ENCODE measurements at places on chromosomes 13 and 19.

- peak; percentile 92 for DNase-seq
These were observed 868 bp upstream of the EGLN2 start for GRCh38 chr19:40797963-40798682.

- DNase-seq = no peak
These were observed at the start of gene CCDC70 for GRCh38 chr13:51861723-51862300. TSS of gene CCDC70 (plus strand) at chr13:51861969. CDS start at chr13:51865412, 3,443 bp downstream.

GRCh38 chr19:49071860-49072547 is 495 bp downstream of the KCNA7 start:
- peak; percentile 92 for DNase-seq

DNA sequence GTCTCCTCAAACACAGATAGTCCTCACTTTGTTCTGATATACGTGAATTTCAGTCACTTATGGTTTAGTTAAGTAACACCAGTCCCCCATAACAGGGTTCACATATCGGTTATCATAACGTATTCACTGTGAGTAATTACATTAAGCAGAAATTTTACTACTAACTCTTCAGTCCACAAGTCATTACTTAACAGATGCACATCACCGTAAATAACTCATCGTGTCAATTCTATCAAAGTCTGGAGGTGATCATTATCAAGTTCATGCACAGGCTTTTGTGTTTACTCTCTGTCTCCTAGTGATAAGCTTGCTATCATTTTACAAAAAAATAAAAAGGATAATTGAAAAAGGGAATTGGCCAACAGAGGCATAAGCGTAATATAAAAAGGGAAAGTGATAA is 287.4 kb upstream of the ATXN8OS start:
- DNase-seq = no peak

DNA sequence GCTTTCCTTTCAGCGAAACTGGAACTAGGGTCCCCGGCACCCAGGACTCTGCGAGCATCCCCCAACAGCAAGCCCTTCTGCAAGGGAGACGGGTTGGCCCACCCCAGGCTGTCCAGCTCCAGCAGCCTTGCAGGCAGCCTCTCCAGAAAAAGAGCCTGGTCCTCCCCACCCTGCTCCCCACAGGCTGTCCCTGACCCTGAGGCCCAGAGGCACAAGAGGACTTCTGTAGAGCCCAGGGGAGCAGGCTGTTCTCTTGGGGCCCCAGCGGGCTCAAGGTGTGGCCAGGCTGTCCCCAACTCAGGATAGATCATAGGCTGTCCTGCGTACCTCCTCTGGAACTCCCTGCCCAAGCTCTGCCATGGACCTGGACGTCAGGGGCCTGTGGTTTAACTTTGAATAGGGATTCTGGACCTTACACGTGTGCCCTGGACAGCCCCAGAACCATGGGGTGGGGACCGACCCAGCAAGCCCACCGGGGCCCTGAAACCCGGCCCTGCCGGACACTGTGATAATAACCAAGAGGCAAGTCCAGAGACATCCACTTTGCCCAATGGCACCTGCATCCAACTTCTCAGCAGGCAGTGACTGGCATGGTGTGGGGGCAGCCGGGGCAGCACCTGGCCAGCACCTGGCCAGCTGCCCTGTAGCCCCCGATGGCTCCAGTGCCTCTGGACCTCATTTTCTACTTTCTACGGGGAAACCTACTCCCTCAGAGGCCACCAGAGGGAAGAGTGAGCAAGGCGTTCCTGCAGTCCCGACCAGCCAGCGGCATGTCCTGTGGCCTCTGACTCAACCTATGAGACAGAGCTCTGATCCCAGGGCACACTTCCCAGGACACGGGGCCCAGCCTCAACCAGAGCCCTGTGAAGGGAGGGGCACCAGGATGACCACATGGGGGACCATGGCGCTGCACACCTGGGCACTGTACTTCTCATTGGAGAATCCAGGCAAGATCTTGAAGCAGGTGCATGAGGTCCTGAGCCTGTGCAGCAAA is 50.9 kb upstream of the TPM4 start:
- DNase-seq = peak; percentile 68

DNA sequence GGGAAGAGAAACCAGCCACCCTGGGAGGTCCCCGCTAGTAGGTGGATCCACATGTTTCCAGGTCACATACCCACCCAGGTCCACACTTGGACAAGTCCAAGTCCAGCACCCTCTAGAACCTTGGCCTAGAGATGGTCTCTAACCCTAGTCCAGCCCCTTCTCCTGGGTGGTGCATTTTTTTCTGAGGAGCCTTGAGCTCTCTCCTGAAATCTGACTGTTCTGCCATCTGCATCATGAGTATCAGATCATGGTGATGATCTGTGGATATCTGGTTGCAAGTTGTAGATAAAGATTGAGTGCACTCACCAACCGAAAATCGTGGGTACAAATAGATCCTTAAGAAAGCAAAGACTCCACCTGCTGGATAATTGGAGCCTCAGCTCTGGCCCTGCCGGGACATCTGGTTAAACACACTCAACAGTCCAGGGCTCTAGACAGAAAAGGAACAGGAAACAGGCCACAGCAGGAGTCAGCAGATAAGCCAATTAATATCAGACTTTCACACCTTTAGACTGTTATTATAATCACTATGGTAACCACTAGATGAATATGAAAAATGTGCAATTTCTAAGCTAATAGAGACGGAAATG is 41.1 kb downstream of the GPR12 start:
- DNase-seq = no peak

DNA sequence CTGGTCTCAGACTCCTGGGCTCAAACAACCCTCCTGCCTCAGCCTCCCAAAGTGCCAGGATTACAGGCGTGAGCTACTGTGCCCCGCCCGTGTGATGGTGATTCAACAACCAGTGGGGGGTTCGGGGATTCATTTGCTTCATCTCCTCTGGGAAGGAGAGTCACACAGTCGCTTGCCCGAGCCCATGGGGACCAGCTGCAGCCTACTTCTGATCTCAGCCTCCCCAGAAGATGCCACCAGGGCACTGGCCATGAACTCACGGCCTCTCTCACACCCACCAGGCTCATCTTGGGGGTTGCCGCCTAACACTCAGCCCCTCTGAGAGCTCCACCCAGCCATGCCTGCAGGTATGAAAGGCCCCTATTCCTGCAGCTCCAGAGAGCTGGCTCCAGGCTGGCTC is 6.8 kb downstream of the TOMM40 start:
- DNase-seq = no peak

DNA sequence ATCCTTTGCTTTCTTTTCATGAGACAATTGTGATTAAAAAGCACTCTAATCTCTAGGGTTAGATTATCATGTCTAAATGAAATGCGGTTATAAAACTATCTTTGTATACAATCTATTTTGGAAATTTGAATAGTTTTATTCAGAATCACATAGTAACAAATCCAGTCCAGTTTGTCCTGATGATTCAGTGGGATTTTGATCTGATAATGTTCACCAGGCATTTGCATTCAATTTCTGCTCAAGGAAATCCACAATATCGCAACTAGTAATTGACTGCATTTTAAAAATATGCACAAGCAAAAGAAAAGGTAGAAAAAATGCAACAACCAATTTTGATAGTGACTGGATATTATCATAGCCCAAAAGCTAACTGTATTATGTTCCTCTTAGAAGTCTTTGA is 63.8 kb downstream of the ITGBL1 start:
- no peak for DNase-seq

- no peak for DNase-seq
These were observed 13.3 kb downstream of the CD37 start for GRCh38 chr19:49348305-49349189.

DNA sequence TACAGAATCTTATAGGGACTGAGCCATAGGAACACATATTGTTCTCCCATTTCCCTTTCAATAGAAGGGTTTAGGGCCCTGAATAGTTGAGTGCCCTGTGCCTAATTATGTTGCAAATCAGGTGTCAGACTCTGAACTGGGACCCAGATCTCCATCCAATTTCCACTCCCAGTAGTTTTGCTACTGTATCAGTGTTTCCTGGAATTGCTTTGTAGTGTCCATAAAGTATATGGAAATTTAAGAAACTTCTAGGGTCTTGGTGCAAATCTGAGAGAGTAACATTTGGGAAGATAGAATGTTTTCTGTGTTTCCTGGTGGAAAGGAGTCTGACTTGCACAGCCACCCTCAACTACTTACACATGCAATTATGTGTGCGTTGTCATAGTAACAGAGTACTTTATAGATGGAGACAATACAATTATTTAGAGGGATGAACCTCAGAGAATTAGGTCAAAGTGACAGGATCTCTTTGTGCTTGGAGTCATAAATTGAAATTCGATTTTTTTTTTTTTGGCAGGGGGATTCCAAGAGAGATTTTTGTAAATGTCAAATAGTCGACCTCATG is 646 bp upstream of the SLC10A2 start:
- no peak for DNase-seq

DNA sequence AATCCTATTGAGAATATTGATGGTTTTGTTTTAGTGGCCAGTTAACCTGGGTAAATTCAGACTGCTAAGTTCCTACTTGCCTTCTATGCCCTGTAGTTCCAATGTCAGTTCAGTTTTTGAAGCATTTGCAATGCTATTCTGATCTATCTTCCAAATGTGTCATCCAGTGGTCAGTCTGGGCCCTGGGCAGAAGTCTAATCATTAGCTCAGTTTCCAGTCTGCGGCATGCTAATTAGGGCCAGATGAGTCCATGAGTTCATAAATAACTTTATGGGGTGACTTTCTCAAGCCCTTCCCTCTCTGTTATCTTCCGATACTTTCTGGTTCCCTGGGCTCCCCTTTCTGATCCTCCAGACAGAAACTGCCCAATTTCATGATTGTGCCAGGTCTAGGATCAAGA is 32.7 kb downstream of the FAM187B start:
- no peak for DNase-seq

GRCh38 chr19:53034948-53035675 is 9.4 kb upstream of the ERVV-2 start:
- no peak for DNase-seq

- no peak for DNase-seq
These were observed 1.4 kb downstream of the FFAR2 start for GRCh38 chr19:35449359-35450043.

GRCh38 chr19:51271067-51271466 is 20.2 kb downstream of the SIGLECL1 start:
- no peak for DNase-seq

DNA sequence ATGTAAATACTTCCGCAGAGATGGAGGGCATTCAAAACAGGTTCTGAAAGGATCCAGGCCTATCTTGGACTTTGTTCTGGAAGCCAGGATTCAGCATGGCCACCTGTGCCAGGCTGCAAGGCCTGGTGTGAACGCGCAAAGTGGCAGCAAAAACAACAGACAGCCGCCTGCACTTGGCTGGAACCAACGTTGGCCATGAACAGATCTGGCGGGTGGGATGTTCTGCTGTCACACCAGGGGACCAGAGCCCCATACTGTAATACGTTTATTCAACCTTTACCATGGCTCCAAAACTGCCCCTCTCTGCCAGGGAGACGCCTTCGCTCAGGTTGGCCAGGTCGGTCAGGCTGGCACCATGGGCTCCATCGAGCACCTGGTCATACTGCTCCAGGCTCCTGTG is 69.7 kb downstream of the EPS15L1 start:
- DNase-seq = no peak

DNA sequence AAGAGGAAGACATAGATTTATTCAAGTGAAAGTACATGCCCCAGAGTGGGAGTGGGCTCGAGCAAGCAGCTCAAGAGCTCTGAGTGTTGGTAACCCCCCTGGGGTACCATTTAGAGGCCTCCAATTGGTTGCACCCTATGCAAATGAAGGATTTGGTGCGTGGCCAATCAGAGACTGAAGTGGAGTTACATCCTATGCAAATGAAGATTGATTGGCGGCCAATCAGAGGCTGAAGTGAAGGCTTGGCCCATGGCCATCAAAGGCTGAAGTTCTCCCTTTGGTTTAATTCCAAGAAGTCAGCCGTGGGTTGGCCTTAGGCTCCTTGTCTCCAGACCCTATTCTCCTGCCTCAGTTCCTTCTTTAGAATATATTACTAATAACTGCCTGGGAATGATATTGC is 12.9 kb upstream of the IGFL1 start:
- no peak for DNase-seq

DNA sequence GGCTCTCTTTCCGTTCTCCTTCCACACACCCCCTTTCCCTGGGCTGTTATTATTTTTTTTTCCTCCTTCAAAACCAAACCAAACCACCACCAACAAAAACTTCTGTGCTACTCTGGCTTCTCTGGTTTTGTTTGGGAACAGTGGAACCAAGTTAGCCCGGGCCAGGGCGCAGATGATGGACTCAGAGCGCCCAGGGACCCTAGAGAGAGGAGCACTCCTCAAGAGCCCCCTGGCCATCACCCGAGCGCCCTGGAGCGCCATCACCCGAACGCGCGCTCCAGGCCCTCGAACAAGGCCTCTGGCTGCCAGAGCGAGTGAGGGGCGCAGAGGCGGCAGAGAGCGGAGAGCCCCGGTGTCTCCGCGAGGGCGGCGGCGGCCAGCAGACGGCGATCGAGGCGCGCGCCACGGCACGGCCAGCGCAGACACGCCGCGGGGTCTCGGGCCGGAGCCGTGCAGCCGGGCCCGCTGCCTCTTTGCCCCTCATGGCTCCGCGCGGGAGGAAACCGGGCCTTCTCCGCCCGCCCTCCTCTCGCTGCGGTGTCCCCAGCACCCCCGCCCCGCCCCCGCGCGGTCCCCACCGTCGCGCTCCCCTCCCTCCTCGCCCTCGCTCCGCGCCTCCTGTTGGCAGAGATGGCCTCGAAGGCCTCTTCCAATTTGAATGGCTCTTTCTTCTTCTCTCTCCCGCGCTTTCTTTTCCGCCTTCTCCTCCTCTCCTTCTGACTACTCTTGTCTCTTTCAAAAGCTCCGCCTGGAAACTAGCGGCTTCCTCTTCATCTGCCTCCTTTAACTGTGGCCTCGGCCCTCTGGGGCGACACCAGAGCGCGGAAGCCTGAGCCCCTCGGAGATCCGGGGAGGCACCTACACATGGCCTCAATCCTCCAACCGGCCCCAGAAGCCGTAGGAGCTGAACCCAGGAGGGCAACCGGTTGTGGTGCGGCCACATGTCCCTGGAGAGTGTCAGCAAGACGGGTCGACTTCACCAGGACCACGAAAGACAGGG is 4.1 kb upstream of the SOX1 start:
- DNase-seq = no peak

DNA sequence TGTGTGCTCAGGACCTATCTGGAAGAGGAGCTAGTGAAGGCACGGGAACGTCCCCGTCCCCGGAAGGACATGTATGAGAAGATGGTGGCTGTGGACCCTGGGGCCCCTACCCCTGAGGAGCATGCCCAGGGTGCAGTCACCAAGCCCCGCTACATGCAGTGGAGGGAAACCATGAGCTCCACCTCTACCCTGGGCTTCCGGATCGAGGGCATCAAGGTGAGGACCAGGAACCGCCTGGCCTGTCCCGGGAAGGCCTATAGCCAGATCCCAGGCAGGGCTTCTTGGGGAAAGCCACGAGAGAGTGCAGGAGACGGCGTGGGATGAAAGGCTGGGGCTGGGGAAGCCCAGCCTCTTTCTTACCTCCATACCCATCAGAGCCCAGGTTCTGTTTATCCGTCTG is 16.2 kb downstream of the ITPKC start:
- no peak for DNase-seq

DNA sequence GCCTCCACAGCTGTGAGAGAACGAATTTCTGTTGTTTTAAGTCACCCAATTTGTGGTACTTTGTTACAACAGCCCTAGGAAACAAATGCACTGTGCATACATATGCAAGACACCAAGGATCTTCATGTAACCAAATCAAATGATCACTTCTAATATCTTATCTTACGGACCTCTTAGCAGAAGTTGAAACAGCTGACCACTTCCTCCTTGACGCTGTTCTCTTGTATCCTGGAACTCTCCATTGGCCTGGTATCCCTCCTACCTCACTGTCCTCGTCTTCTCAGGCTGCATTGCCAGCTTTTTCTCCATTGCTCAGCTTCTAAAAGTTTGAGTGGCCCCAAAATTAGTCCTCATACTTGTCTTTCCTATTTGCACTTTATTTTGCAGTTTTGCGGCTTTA is 200.4 kb downstream of the DLEU7 start:
- no peak for DNase-seq

- no peak for DNase-seq
These were observed 66.9 kb downstream of the ING1 start for GRCh38 chr13:110780422-110780821.

Measured in Caco-2 (cell line).